Naive B cell (primary cell): ENCODE measurements at places on chromosomes 3 and 15.

- no peak for DNase-seq
Observed at GRCh38 chr3:64584179-64584578, 103.6 kb downstream of the ADAMTS9 start.

DNA sequence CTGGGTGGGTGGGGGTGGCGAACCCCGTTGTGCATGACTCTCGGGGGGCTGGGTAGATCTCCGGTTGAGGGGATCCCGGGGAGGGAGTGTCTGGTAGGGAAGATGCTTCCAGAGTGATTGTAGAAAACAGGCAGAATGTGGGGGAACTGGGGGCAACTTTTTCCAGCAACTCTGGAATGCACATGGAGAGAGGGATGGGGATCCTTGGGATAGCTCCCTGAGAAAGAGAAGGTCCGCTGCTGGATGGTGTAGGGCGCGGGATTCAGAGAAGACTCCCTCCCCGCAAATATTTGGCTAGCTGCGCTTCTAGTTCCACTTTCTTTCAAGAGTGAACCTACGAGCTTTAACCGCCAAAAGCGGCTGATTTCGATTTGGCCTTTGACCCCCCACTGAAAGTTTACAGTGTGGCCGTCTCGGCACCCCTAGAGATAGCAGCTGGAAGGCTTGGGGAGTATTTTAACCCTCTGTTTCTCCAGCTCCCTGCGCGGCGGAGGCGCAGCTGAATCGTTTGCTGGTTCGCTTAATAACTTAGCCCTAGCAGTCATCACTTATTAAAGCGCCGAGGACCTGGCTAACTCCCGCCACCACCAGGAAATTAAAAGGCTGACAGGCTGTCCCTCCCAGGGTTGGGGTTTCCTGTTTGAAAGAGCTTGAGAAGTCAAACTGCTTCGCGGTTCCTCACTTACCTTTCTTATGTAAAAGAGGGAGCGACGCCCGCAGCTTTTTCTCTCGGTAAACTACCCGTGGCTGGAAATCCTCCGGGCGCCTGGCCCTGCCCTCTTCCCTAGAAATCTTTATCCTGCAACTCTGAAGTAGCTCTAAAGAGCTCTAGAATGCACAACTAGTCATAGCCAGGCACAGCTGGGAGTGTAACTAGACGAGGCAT lies 1.2 kb downstream of the PHLDB2 start:
- DNase-seq = peak; percentile 75

DNA sequence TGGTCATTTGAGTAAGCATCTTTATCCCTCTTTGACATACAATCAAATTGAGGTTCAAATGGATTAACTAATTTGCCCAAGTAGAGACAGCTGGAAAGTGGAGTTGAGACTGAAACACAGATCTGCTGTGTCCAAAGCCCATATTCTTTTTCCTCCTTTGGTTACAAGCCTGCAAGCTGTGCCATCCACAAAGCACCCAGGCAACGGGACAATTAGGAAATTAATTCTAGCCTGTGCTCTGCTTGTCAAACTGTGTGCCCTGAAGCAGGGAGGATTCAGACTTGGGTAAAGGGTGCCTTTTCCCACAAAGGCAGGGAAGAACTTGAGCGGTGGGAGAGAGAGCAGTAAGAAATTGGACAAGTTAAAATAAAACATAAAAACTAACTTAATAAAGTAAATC lies 127.9 kb downstream of the DTWD1 start:
- no peak for DNase-seq

- no peak for DNase-seq
Observed at GRCh38 chr3:46022909-46023785, 4.1 kb downstream of the XCR1 start.
